Hypothalamus (tissue), 51 donors: ENCODE measurements at places on chromosomes 3 and 15.

DNA sequence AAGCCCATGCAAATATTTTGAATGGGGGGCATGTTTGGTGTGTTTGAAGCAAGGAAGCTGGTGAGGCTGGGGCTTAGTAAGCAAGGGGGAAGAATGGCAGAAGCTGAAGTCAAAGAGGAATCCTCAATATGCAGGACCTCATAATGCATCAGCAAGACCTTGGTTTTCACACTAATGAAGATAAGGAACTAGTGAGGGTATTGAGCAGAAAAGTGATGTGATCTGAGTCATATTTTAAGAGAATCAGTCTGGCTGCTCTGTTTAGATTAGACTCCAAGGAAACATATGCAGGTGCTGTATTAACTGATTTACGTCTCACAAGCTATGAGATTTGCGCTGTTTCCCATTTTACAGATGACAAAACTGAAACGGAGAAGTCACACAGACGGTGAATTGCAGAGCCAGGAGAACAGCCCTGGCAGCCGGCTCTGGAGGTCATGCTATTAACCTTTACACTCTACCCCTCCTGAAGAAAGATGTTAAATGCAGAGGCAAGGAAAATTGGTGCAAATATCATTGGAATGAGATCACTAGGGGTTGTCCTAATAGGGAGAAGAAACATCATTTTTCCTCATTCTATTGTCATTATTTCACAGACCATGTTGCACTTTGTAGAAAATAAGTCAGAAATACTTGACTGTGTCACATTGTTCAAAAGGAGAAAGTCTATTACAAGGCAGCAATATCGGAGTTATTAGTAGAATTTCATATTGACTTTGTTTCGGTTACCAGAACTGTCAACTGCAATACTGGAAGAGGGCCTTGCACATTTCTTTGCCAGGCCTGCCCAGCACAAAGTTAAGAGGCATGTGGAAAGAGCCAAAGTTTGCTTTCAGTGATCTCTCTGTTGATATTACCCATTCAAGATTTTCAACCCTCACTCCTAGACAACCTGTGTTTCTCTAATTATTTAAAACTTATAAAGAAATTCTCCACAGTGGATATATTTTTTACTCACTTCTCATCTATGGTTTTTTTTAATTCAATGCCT lies 64.9 kb downstream of the COL8A1 start:
- no peak for DNase-seq

DNA sequence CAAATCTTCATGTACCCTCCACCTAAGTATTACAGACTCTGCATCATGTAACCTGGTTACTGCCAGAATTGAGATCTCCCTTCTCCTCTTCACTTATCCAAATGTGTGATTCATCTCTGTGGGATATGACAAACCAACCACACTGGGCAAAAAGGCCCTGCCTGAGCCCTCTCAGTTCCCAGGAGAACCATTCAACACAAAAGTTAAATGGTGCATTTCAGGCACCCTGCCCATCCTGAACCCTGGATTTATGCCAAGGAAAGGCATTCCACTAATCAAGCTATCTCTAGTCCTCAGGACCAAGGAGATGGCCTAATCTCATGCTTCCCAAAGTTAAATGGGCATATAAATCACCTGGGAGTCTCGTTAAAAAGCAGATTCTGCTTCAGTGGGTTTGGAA lies 108.5 kb downstream of the TNIK start:
- DNase-seq, result no peak

GRCh38 chr3:125398952-125399351 lies 23.8 kb upstream of the ZNF148 start:
- DNase-seq, result no peak

- no peak for DNase-seq
Measured at GRCh38 chr3:8759038-8759707, 10.2 kb downstream of the OXTR start.

DNA sequence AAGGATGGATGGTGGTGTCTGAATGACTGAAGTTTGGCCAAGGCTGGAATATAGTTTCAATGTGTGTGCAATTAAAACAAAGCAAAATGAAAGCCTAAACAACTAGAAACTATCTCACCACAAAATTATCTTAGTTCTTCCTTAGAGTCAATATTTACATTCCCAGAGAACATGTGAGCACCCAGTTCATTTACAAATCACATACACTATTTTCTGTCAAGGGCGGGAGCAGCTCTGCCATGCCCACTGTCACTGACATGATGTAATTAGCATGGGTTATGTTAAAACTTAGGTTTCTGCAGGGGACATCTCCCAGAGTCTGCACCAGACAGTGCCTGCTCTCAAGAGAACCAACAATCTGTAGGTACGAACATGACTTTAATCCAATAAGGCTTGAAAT lies 65.0 kb downstream of the PDZRN3 start:
- DNase-seq, result no peak

GRCh38 chr3:67635806-67636205 lies 18.6 kb downstream of the SUCLG2 start:
- no peak for DNase-seq

DNA sequence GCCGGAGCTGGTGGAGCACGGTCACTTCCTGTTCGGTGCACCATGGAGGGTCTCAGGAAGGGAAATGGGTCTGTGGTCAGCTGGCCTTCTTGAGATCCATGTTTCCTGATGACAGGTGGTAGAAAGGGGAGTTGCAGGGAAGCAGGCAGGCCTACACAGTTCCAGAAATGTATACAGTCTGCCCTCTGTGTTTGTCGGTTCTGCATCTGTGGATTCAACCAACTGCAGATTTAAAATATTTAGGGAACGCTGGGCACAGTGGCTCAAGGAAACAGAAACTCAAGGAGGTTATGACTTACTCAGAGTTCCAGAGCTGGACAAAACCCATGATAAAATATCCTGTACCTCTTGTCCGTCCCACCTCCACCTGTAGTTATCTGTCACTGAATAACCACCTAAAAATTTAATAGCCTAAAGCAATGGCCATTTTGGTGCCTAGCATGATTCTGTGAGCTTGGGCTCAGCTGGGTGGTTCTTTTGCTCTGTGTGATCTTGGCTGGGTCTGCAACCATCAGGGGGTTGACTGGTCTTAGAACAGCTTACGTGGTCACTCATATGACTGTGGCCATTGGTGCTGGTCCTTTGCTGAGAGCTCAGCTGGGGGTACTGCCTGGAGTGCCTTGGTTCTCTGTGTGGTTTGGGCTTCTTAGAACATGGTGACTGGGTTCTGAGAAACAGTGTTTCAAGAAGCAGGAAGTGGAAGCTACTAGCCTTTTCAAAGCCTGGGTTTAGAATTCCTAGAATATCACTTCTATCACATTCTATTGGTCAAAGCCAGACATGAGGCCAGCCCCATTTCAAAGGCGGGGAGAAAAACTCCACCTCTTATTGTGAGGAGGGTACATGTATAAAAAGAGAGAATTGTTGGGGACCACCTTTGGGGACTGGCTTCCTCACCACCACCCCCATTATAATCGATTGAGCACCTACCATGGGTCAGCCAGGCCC lies 239.7 kb upstream of the BHLHE40 start:
- no peak for DNase-seq

- DNase-seq, result no peak
Measured at GRCh38 chr15:71666763-71667620, 143.4 kb upstream of the NR2E3 start.

GRCh38 chr3:77577264-77577663 lies 537.4 kb downstream of the ROBO2 start:
- no peak for DNase-seq
